ENCODE measurements at places on chromosomes 6 and 20.

GRCh38 chr6:38987503-38987902 is 61.1 kb upstream of the GLP1R start:
- no peak for DNase-seq

- DNase-seq = no peak
These were observed 18.1 kb downstream of the UQCC2 start for GRCh38 chr6:33693186-33694105.

DNA sequence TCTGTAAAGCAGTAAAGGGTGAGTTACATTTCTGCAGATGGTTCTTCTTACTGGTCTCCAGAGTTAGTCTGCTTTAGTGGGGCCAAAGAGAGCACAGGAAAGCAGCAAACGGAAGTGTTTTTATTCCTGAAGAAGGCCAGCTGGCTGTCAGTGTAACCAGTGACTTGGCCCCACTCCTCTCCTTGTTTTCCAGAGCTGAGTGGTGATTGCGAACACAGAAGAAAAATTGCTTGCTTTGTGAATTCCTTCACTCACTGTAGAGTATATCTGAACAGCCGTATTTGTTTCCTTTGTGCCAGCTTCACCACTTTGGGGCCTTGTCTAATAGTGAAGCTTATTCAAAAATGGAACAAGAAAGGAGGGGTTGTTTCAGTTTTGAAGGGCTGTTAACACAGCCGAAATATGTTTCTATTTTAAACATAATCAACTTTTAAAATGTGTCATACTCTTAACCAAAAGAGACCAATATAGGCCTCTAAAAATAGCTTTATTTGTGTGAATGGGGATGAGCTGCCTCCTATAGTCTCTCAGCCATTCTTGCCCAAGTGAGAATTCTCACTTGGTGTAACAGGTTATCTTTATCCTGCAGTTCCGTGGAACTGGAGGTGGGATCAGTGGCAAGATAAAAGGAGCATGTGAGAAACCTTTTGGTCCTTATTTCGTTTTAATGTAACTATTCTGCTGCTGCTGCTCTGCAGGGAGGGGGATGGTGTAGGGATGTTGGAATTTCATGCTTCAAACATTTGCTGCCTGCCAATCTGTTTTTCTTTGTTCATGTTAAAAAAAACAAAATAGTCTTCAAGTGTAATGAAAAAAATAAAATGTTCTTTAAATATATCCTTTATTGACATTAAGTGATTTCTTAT is 37.8 kb downstream of the ZC2HC1B start:
- no peak for DNase-seq

- DNase-seq = no peak
These were observed 55.5 kb downstream of the TPBG start for GRCh38 chr6:82419132-82419581.

DNA sequence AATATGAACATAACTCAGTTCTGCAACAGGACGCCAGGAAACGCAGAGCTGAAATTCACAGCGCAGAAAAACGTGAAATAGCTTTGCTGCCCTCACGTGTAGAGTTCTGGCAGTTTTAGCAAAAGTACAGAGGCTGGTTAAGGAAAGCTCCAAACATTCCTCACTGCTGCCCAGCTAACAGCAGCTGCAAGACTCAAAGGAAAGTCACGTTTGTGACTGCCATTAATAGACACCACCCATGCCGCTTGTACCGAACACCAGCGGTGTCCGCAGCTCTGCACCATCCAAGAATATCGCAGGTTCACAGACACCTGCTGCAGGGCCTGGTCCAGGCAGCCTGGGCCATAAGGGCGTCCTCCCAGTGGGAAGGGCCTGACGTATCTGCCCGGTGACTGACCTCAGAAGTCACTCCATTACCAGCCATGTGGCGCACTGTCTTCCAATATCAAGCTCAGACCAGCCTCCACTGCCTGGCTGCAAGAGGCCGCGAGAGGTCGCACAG is 61.4 kb downstream of the WDR27 start:
- DNase-seq = no peak
